ENCODE measurements at places on chromosomes 12 and 14.

DNA sequence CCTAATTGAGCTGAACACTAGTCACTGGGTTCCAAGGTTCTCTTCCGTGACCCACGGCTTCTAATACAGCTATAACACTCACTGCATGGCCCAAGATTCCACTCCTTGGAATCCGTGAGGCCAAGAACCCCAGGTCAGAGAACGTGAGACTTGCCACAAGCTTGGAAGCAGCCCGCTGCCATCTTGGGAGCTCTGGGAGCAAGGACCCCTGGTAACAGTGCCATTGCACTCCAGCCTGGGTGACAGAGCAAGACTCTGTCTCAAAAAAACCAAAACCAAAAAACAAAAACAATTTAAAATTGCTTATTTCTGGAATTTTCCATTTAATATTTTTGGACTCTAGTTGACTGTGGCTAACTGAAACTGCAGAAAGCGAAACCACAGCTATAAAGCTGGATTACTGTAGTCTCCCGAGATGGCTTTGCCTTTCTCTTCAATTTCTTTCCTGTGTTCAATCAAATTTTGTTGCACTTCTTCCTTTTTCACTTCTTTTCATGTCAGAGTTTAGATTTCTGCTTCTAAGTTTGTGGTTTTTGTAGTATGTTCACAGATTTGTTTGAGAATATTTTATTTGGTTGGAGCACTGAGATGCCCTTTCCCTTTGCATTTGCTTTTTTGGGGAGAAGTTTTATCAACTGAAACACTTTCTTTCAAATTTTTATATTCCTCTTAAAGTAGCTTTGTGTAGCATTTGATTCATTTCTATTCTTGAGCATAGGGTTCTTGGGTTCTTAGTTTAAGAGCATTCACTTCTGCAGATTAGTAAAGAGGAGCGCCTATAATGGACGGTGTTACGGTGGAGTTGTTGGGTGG, 44.6 kb downstream of the DDHD1 start:
- DNase-seq: no peak

DNA sequence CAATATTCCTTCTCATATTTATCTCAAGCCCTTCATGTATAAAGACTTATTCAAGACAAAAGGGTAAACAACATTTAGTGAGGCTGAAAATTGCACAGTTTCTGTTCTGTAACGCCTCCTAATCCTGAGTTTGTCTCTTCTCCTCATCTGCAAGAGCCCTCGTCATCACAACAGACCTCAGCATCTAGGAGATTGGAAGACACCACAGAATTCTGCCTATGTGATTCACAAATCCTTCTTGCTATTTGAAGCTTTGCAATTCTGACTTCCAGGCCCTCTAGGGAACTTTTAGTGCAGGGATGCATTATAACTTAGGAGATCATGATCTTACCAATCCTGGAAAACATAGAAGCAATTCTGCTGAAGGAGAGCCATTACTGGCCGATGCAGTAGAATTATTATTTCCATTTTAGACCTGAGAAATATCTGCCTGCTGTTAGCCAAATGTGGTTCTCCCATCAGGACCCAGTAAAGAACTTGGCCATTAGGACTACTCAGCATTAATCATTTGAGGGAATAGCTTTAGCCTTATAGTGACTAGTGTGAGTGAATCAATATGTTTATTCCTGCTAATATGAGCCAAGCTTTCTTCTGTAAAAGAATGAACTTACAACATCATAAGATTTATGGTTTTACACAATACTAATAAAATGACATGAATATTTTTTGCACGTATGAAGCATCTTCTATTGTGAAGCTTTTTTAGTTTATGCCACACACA, 119.5 kb downstream of the ANO4 start:
- DNase-seq: no peak

DNA sequence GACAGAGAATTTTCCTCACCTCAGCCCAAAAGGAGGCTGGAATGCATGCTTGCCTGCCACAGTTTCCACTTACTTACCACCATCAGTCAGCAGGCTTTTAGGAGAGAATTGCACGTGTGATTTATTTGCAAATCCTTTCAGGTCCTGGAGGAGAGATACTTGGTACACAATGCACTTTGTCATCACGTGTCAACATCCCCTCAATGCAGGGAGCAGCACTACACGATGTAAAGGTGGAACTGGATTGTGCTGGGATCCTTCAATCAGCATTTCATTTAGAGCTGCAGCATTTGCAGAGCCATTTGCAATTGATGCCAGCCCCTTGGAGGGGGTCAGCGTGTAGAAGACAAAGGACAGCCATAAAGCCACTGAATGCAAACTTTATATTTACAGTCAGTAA, 218.1 kb downstream of the GLT1D1 start:
- DNase-seq: no peak

- DNase-seq: no peak
Observed at GRCh38 chr12:91178139-91178561, 4.5 kb downstream of the DCN start.
